ENCODE measurements at places on chromosomes 2 and 18. TPM values are rescaled to one million over a fixed set of nuclear protein-coding genes. Genes with fewer than 3 reads are reported as not detected.
A peak's percentile ranks its signal among the peaks of the same experiment; 100 is the strongest.

The TLX2 gene
- total RNA-seq = 0.46 TPM

- DNase-seq = no peak
Measured at GRCh38 chr2:64932371-64933216, 56.6 kb upstream of the SLC1A4 start.

- no peak for DNase-seq
Measured at GRCh38 chr2:11292464-11293255, 51.8 kb downstream of the ROCK2 start.

DNA sequence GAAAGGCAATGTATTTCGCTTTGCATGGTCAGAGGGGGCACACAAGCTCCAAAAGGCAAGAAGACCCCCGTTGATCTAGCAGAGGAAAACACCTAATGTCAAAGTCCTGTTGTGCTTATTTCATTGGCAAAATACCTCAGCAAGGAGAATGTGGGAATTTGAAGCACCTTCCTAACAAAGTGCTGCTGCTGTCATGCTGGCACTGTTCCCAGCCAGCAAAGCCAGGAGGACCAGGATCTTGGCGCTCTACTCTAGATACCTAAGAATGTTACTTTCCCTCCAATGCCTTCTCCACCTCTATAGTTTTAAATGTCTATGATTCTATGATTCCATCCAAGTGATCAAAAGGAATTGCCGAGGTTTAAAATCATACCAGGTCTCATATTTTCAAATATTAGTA lies 867.9 kb upstream of the POU3F3 start:
- no peak for DNase-seq

GRCh38 chr18:63981719-63982118 lies 11.8 kb downstream of the SERPINB8 start:
- DNase-seq = no peak

GRCh38 chr2:3442185-3442584 lies 62.7 kb downstream of the TRAPPC12 start:
- DNase-seq = no peak

The CFC1 gene
- total RNA-seq = not detected

DNA sequence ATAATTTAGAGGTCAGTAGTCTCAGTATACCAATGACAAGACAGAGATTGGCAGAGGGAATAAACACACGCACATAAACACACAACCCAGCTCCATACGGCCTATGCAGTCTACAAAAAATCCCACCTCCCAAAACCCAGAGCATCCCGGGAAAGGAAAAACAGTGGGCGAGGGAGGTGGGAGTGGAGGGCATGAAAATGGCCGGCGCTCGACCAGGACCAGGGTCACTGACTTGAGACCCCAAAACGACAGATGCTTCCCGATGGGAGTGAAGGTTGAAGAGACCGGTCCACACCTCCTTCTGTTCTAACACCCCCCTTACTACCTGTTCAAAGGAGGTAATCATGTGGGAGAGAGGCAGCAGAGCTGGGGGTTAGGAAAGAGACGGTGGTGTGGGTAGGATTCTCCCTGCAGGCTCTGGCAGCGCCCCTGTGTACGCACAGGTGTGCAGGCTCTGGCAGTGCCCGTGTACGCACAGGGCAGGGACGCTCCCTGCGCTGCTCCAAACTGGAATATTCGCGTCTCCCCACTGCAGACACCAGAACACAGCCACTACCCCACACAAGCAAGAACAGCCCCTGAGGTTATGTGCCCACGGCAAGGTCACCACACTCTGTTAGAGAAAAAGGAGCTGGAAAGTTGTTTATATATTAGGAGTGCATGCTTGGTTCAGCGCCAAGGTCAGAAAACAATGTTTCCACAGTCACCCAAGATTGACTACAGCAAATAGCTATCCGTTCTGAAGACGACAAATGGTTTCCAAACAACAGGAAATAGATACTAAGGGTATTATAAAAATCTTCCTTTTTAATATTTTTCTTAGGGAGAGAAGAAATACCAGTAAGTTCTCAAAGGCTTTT lies 67.9 kb downstream of the EIPR1 start:
- DNase-seq = no peak

The TUBA4B gene
- total RNA-seq = not detected

DNA sequence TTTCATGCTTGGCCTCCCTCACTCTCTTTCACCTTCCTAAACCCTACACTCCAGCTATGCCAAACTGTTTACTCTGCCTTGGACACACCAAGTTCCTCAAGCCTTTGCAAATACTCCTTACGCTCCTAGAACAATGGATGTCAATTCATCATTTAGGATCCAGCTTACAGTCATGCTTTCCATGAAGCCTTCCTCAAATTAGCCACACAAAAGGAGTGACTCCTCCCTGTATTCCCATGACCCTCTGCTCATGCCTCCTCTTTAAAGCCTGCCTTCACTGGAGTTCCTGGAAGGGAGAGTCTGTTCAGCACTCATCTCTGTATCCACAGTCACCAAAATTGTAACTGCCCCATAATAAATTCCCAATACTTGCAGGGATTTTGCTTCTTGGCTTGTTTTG lies 721 bp upstream of the EHD3 start:
- peak; percentile 18 for DNase-seq

GRCh38 chr2:55923982-55924321 lies 370 bp upstream of the EFEMP1 start:
- no peak for DNase-seq

- peak; percentile 14 for DNase-seq
Measured at GRCh38 chr2:83017366-83018090, 1441.6 kb downstream of the SUCLG1 start.

Data from LHCN-M2 (cell line).